ENCODE measurements at places on chromosomes 16 and 17. TPM values are rescaled to one million over a fixed set of nuclear protein-coding genes. Genes with fewer than 3 reads are reported as not detected.

C16orf54 gene
- 0.18 TPM for total RNA-seq

PRAC2 gene
- not detected for total RNA-seq

MYH3 gene
- total RNA-seq, result 1.6 TPM

CA4 gene
- total RNA-seq, result 1.4 TPM

RAB26 gene
- 92.2 TPM for total RNA-seq

DHRS7B gene
- total RNA-seq, result 9.4 TPM

DNA sequence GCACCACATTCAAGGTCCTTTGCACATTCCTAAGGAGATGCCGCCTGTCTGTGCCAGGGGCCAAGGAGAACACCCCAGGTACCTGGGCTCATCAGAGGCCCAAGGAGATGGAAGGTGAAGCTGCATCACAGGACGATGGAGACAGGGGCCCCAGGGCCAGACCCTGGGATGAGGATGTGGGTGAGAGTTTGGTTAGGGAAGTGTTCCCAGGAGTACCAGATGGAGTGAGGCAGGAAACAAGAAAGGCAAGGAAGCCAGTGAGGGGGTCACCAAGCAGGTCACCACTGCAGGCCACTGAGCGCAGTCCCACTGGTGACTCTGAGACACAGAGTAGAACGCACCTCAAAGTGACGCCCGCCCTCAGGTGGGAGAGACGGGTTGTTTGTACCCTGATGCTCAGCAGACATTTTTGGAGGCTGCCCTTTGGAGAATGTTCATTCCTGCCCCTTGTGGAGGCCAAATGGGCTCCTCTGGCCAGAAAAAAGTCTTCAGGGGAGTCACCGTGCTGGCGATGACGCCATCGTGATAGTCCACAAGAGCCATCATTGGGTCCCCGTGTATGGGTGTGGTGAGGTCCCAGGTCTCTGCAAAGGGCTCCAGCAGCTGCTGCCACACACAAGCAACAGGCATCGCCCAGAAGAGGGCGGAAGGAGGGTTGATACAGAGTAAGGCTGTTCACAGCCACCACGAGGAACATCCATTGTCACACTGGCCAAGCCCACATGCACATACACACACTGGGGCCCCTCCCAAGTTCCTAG is 57.5 kb downstream of the BEAN1 start:
- no peak for DNase-seq

- no peak overlapping the region for H3K4me3 ChIP-seq
- no peak for DNase-seq
- no peaks in the 10 kb centered on the region for H3K36me3 ChIP-seq
- no peaks in the 10 kb centered on the region for H3K27me3 ChIP-seq
- H3K27ac ChIP-seq, result no peak overlapping the region
These were observed 29.0 kb downstream of the RTN4RL1 start for GRCh38 chr17:1995907-1996799.

DNA sequence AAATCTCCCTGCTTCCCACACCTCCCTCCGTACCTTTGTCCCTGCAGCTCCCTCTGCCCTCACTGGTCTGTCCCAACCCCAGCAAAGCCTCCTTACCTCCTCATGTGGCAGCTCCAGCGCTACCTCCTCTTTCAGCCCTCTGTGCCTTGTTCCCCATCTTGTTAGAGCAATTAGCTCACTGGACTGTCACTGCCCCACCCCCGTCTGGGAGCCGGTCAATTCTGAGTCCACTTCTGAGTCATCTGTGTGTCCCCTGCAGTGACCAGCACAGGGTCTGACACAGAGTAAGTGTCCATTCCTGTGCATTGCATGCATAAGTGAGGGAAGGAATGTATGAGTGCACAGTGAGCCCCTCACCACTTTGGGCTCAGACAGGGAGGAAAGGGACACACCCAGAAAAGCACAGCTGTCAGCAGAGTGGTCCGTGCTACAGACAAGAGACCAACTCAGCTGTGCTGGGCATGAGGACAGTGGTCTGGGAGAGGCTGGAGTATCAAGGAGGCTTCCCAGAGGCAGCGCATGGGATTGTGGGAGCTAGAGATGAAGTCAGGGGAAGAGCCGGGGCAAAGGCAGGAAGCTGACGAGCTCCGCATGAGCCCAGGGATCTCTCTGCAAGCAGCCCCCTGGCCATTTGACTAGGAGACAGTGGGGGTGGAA is 45.9 kb downstream of the PITPNM3 start:
- H3K27ac ChIP-seq, result no peak overlapping the region
- no peak for DNase-seq
- no peaks in the 10 kb centered on the region for H3K36me3 ChIP-seq
- H3K27me3 ChIP-seq, result 0 out of 2 replicates have a peak, but pooled peaks cover 2% of the 10 kb centered on the region
- no peak overlapping the region for H3K4me3 ChIP-seq

- H3K36me3 ChIP-seq, result no peaks in the 10 kb centered on the region
- H3K27me3 ChIP-seq, result no peaks in the 10 kb centered on the region
- H3K4me3 ChIP-seq, result no peak overlapping the region
- no peaks in the 10 kb centered on the region for H3K4me1 ChIP-seq
These were observed 29.0 kb downstream of the FCSK start for GRCh38 chr16:70483426-70483825.
